Effector memory CD4-positive, alpha-beta T cell (primary cell): ENCODE measurements at places on chromosomes 16 and 17.

DNA sequence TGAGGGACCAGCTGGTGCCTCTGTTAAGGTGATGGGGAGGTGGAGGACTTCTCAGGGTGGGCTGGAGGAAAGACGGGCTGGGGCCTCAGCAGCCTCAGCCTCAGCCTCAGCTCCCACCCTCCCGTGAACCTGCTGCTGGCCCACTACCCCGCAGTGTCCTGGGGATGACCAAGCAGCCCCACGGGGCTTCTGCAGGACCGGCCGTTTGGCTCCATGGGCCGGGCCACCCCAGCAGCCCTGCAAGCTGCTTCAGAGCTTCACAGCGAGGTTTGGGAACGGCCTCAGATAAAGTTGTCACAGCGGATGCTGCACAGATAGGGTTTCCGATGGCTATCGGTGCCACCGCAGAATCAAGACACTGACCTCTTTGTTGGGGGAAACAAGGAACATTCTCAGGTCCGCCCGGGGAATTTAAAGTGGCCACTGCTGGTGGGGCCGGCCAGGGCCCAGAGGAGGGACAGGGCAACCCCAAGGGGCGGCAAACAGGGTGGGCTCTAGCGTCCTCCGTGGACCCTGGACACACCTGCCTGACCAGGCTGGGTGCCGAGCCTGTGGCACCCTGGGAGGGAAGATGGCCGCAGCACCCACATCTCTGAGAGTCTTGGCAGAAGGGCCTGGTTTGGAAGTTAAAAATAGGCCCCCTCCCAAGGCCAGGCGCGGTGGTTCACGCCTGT lies 47.8 kb upstream of the ZC3H18 start:
- no peak for DNase-seq

- no peak for DNase-seq
Observed at GRCh38 chr17:80805032-80805751, 186.4 kb upstream of the CHMP6 start.

DNA sequence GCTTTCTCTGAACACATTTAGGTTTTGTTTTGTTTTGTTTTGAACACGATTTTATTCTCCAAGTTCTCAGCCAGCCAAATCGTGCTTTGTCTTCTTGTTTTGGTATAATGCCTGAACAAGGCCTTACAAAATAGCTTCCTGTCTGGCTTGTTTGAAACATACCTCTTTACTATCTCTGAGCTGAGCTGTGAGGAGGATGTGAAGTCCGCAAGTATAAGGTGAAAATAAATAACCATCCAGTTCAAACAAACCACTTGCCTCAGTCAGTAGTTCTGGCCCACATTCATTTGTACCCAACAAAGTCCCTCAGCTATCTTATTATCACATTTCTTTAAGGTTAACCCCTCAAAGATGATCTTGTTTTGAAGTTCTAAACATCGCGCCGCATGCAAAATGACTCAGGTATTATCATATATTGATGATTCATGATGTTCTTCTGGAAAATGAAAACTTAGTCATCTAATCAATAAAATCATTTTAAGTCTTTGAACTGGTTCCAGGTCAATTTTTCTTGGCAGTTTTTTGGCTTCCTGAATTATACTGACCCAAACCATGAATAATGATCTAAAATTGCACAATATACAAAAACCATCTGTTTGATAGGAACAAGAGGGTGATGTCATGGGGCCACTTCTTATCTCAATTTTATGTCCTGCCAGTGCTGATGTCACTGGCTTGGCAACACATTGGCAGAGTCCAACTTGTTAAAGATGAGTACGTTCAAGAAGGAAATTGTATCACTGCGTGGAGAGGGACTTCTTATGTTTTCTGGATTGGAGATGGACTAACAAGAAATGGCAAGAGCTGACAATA lies 694.3 kb downstream of the KCNJ2 start:
- DNase-seq = no peak

DNA sequence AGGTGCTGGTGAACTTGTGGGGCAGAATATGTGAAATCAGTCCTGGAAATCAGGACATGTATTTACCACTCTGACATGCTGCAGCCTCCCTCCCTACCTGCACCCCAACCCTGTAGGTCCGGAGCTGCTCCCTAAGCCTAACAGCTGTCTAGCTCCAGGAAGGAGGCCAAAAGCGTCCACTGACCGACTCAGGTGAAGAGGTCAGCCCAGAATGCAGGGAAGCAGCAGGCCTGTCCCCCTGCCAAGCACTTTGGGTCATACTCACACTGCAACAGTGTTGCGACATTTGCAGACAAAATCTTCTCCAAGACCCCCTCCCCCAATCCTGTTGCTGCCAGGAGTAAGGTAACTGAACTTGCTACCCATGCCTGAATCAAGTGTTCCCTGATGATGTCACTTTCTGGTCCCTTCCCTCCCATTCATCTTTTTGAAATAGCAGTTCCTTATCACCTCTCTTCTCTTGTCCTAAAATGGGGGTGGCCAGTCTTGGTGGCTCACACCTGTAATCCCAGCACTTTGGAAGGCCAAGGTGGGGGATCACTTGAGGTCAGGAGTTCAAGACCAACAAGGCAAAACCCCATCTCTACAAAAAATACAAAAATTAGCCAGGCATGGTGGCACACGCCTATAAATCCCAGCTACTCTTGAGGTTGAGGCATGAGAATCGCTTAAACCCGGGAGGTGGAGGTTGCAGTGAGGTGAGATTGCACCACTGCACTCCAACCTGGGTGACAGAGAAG lies 1.3 kb upstream of the ACLY start:
- DNase-seq = no peak

- no peak for DNase-seq
Observed at GRCh38 chr17:15511142-15511541, 43.7 kb upstream of the CDRT4 start.

DNA sequence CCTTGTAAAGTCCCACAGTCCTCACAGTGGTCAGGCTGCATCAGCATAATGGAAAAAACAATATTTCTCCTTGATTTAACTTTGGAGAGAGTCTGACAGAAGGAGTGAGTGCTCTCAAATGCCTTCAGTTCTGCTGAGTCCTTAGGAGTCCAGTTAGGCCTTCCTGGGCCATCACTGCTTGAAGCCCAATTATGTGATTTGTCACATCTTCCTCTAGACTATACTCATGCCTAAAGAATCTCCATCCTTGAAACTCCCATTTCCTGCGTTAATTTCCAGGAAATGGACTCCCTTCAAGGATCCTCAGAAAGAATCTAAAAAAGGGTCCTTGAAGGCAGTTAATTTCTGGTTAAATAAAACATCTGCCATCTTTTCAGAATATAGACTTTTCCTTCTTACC lies 52.8 kb downstream of the SLFN5 start:
- no peak for DNase-seq

- no peak for DNase-seq
Observed at GRCh38 chr16:2819939-2820835, 3.1 kb downstream of the PRSS21 start.

DNA sequence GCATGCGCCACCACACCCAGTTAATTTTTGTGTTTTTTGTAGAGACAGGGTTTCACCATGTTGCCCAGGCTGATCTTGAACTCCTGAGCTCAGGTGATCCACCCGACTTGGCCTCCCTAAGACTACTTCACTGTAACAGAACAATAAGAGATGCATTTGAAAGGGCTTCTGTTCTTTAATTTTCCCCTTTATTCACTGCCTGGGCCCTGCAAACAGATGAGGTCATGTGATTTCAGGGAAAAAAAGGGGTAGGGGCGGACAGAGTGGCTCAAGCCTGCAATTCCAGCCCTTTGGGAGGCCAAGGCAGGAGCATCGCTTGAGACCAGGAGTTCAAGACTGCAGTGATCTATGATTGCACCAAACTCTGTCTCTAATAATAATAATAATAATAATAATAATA lies 36.3 kb downstream of the TMEM114 start:
- no peak for DNase-seq

- no peak for DNase-seq
Observed at GRCh38 chr17:74354123-74354522, 7.5 kb downstream of the BTBD17 start.

- DNase-seq = no peak
Observed at GRCh38 chr17:58679263-58680037, 12.4 kb downstream of the TEX14 start.

DNA sequence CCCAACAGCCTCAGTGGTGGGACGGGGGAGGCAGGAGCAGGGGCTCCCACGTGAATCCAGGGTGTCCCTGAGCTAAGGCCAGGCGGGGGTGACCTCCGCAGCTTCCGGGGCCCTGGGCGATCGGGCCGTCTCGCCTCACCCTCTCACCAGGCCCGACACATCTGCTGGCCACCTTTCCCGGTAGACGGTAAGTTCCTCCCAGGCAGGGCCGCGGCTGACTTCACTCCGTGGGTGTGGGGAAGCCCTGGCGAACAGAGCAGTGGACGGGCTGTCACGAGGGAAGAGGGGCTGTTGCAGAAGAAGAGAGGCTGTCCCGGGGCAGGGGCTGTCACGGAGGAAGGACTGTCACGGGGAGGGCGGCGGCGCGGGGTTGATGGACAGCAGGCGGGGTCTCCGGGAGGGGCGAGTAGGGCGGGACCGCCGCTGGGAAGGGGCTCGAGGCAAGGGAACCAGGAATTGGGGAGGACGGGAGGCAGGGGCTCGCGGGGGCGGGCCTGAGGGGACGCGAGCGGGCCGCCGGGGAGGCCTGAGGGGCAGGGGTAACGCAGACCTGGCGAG lies 498 bp downstream of the PKMYT1 start:
- DNase-seq = no peak

DNA sequence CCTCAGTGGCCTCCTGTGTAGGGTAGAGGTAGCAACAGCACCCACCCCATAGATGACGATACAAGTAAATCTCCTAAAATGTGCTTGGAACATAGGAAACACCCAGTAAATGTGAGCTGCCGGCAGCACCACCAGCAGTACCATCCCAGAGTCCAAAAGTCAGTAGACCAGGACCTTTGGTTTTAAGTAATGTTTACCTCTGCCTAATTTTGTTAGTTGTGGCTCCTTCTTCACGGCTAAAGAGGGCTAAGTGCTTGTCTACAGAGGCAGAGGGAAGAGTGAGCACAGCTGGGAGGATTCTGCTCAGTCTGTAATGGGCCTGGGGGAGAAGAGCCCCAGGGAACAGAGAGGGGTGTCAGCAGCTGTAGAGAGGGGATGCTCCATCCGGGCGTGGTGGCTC lies 91.3 kb upstream of the FBXO47 start:
- DNase-seq = no peak

DNA sequence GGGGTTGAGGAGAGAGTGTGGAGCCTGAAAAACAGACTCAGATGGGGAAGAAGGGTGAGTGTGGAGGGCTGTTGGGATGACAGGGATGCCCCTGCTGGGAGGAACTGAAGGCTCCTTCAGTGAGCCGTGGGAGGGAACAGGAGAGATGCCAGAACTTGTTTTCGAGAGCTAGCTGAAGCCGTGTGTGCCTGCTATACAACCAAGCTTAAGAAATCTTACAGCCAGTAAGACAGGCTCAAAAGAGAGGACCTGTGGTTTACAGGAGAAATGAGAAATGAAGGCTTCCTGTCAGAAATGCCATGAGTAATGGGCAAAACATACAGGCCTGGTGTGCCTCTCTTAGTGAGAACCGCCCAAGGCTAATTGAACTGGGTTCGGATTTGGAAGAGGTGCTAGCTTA lies 99.6 kb downstream of the SPACA3 start:
- no peak for DNase-seq

DNA sequence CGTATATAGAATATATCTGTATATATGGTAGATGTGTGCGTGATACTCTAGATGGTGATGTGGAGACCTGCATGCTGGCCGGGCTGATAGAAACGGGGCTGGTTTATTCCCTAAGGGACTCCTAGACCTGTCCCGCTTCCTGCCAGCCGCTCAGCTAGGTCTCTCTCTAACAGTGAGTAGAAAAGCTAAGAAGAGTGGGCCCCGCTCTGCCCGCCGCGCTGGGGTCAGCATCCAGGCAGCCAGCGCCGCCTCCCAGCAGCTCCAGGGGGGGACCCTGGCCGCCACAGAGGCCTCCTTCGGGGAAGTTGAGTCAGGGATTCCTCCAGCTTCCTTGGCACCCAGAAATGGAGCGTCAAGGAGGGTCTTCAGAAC lies 9.4 kb downstream of the CYGB start:
- no peak for DNase-seq

GRCh38 chr16:62035115-62036092 lies 834 bp downstream of the CDH8 start:
- no peak for DNase-seq

GRCh38 chr17:50072130-50072529 lies 16.2 kb downstream of the ITGA3 start:
- no peak for DNase-seq

DNA sequence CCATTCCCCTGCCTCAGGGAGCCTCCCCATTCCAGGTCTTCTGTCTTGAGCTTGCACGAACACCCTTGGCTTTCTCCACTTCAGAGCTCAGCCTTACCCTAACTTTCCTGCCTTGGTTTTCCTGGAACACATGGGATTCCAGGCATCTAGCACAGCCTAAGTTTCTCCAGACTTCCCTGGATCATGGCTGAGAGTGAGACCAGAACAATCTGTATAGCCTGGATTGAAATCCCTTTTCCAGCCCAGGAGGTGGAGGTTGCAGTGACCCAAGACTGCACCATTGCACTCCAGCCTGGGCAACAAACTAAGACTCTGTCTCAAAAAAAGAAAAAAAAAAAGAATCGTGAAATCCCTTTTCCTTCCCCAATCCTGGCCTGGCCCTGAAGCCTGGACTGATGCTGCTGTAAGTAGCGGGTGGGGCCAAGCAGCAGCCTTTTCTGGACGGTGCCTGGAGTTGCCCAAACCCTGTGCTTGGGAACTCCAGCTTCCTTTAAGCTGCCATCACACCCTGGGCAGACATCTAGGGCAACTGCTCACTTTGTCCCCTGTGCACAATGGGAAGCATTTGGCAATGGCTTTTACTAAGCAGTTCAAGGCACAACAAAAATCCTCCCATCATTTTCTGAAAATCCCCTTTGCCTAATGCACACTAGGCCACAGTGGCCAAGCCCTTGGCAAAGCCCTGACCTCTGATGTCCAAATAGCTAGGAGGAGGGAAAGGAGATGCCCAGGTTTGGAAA lies 12.0 kb upstream of the SLC16A5 start:
- DNase-seq = no peak

DNA sequence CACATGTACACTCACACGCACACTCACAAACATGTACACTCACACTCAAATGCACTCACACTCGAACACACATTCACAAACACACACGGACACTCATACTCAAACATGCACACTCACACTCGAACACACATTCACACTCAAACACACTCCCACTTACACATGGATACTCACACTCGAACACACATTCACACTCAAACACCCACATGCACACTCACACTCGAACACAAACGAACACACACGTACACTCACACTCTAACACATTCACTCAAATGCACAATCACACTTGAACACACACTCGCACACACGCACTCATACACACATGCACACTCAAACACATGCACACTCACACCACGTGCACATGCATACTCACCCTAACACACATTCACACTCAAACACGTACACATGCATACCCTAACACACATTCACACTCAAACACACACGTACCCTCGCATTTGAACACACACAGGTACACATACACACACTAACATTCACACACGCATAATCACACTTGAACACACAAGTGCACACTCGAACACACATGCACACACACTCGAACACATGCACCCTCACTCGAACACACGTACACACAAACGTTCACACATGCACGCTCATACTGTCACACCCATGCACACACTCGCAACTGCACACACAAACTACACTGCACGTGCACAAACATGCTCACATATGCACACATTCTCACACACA lies 41.8 kb downstream of the CFAP20 start:
- no peak for DNase-seq

- DNase-seq = no peak
Observed at GRCh38 chr16:72856797-72857196, 191.1 kb downstream of the ZFHX3 start.

- DNase-seq = no peak
Observed at GRCh38 chr16:35798885-35799426, 2339.5 kb downstream of the TP53TG3F start.
